ENCODE measurements at places on chromosomes 12 and 14. TPM values are rescaled to one million over a fixed set of nuclear protein-coding genes. Genes with fewer than 3 reads are reported as not detected.

GRCh38 chr12:50690925-50691324 is 73.0 kb upstream of the ATF1 start:
- DNase-seq = no peak

GRCh38 chr12:2958432-2959191 is 585 bp upstream of the TEAD4 start:
- DNase-seq = peak; percentile 78

DNA sequence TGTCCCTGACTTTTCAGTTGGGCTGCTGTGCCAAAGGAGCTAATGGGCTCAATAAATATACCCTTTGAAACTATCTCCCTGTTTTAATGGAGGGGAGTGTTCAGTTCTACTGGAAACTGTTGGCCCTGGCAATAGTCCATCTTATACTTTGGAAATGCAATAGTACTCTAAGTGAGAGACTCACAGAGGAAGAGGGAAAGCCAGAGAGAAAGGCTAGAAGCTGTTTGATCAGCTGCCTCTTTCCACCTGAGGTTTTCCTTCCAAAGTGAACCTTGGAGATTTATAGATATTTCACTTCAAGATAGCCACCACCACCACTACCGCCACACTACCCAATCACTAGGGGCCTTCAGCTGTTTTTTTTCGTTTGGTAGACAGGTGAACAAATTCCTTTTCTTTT is 93.6 kb upstream of the CCDC91 start:
- peak; percentile 13 for DNase-seq

- DNase-seq = no peak
These were observed 4.7 kb upstream of the PPP1R1A start for GRCh38 chr12:54593135-54593534.

DNA sequence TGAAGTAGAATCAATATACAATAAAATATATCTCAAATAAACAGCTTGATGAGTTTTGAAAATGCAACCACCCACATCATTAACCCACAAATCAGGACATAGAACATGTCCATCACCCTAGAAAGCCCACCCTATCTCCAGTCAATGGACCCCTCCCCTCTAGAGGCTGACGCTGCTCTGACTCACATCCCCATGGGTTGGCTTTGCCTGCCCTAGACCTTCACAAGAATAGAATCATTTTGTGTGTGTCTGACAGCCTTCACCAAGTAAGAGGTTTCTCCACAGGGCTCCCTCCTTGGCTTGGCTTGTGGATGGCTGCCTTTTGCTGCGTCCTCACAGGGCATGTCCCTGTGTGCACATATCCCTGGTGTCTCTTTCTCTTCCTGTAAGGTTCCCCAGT is 250.2 kb upstream of the RTL1 start:
- DNase-seq = no peak

GRCh38 chr12:86735851-86736250 is 479.7 kb upstream of the MGAT4C start:
- DNase-seq = no peak

DNA sequence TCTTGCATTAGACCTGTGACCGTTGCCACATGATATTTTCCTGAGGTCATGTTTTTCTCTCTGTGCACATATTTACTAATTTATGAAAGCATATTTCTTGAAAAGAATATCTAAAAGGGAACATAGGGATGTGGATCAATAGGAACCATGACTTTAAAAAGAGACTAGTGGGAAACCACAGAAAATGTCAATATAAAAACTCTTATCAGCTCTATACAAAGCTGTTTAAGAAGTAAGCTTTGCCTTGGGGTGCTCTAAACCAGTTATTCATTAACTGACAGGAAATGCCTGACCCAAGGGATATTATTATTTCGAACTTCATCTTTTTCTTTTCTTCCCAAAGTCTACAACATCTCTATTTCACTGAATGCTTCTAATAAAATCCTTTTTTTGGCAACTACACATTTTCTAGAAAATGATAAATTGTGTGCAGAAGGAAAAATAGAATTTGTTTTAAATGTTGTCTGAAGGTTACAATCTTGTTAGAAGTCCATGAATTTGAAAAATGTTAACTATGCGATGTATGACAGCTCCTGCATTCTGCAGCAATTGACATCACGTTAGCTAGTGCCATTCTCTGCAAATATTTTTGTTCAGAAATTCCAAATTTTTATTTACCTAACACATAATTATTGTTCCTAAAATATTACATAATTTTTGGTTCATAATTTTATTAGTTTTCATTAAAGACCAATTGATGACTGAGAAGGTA is 345.0 kb downstream of the SLC16A7 start:
- no peak for DNase-seq

DNA sequence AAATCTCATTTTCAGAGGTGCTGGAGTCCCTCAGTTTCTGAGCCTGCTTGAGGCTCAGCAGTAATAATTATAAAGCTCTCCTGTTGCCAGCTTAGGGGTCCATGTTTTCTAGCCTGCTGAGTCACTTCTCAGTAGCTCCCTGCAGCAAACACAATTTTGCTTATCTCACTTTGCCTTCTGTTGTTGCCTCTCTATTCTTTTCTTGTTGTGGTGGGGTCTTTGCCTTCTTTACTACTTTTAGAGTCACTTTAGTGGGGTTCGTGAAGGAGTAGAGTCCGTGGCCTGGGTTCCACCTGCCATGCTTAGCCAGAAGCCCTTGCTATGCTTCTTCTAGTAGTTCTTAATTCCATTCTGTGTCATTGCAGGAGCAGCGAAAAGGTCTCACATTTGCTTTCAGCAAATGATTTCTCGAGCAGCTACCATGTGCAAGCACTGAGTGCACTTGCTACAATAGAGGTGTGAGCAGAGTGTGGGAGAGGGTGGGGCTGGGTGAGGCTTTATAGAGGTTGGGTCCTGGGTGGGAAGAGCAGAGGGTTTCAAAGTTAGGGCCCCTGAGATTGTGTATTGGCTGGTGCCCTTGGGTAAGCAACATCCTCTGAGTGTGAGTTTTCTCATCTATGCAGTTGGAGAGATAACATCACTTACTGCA is 114.3 kb downstream of the ADCK1 start:
- no peak for DNase-seq

DNA sequence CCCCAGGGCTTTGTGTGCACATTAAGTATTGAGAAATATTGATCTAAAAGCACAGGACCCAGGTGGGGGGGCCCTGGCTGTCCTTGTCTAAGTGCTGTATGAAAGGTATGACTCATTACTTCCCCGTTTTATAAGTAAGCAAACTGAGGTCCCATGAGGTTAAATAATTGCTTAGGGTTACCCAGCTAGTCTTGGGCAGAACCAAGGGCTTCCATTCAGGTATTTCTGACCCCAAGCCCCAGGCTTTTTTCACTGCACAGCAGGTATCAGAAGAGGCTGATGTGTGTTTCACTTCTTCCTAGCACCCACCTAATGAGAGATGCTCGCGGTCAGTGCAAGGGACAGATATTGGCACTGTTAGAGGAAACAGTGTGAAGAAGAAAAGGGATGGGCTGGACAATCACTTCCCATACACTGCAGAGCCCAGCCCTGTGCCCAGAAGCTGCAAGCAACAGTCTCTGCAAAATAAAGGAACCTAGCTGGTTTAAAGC is 4.7 kb upstream of the TC2N start:
- DNase-seq = peak; percentile 88

GRCh38 chr14:104927901-104928300 is 3.2 kb downstream of the PLD4 start:
- no peak for DNase-seq

- DNase-seq = no peak
These were observed 8.5 kb downstream of the COQ6 start for GRCh38 chr14:73958591-73958990.

GRCh38 chr14:93115821-93116675 is at the start of gene ITPK1:
Gene ITPK1 (minus strand): TSS chr14:93115925. CDS start chr14:93115163, 762 bp downstream.
- DNase-seq = peak; percentile 35

DNA sequence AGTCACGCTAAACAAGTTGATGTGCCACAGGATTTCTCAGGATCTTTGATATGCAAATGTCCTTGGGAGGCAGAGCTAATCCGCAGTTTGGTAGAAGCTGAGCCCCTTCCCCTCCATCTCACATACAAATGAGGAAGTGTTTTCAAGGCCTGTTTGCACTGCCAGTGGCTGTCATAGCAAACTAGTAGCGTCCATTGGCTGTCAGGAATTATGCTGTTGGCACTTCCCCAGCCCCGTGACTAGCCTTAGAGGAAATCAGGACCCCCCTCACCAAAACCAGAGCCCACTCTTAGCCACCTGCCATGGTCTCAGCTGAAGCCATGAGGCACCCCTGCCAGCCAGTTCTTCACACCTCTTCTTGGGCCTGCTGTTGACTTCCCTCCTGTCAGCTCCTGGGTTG is 253.9 kb downstream of the CACNA1C start:
- DNase-seq = no peak

DNA sequence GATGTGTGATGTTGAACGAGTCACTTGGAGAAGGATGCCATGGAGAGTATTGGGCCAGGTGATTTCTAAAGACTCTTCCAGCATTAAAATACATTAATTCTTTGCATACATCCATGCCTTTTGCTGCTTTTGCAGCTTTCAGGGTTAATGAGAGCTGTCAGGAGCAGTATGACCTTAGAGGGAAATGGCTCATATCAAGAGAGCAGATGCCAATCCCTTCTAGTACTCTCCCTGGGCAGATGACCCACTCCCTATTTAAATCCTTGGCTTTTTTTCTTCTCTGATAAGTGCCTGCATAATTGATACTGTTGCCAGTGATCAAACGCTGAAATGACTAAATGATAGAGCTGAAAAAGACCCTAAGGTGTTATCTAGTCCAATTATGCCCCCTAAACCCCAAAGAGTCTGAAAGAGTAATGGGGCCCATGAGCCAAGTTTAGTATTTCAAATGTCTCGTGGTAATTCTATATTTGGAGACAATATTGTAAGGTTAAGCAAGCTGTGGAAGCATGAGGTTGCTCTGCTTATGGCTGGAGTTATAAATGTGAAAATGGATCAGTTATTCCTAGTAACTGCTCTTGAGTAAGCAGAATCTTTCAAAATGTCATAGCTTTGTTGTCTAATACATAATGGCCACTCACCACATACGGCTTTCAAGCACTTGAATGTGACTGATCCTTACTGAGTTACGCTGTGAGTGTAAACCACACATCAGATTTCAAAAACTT is 137.3 kb downstream of the ETV6 start:
- no peak for DNase-seq

DNA sequence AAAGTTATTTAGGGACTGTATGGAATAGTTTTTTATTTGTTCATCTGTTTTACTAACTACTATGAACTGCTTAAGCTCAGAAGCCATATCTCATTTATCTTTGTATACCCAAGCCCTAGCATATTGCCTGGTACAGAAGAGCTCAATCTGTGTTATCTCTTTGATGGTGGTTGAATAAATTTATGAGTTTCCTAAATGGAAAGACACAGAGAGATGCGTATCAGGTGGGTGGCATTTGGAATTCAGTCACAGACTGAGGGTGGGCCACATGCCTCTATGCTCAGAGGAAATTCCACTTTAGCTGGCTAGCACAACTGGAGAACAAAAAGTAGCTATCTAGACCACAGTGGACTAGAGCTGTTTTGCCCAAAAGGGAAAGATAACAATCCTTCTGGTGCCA is 145.5 kb downstream of the SLC6A15 start:
- DNase-seq = no peak

DNA sequence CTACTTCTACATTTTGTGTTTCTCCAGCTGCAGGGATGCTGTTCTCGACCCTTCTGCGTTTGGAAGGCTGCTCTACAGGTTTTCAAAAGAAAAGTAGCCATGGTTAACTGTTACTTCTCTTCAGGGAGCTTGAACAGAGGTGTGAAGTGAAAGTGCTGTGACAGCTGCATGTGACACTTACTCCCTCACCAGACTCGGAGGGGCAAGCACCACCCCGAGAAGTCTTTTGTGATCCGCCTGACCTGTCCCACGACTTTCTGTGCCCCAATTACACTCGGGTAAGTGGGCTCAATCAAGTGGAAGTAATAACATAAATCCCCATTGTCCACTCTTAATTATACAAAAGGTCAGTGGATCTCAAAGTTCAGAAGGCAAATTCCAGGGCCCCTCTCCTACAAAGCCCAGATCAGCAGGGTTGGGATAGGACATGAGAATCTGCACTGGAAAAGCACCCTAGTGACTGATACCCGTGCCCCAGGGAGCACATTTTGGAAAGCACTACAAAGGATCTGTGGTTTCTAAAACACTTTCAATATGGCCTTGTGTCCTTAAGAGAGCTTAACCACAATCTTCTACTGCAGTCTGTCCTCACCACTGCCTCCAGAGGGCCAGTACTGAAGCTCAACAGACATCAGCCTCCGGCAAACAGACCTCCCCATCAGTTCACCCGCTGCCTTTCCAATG is 11.5 kb downstream of the FICD start:
- DNase-seq = no peak

GRCh38 chr12:5511644-5512600 is 80.0 kb downstream of the NTF3 start:
- no peak for DNase-seq

GRCh38 chr12:124207617-124208016 is 87.3 kb upstream of the RFLNA start:
- DNase-seq = no peak

GRCh38 chr14:72808564-72808963 is 85.3 kb downstream of the DPF3 start:
- DNase-seq = no peak

DNA sequence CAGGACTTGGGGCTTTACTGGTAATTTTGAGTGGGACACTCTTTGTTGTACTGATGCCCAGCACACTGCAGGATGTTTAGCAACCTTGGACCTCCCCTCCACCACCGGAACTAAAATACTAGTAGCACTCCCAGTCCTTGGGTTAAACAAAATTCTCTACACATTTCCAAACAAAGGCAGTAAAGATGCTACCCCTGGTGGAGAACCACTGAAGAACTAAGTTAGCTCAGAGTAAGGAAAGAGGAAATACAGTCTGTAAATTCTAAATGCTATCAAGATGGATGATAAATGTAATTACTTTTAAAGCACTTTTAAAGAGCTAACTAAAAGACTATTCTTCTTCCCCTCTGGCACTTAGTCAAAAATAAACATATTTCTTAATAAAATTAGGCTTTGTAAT is 64.1 kb downstream of the LRP6 start:
- no peak for DNase-seq

DNA sequence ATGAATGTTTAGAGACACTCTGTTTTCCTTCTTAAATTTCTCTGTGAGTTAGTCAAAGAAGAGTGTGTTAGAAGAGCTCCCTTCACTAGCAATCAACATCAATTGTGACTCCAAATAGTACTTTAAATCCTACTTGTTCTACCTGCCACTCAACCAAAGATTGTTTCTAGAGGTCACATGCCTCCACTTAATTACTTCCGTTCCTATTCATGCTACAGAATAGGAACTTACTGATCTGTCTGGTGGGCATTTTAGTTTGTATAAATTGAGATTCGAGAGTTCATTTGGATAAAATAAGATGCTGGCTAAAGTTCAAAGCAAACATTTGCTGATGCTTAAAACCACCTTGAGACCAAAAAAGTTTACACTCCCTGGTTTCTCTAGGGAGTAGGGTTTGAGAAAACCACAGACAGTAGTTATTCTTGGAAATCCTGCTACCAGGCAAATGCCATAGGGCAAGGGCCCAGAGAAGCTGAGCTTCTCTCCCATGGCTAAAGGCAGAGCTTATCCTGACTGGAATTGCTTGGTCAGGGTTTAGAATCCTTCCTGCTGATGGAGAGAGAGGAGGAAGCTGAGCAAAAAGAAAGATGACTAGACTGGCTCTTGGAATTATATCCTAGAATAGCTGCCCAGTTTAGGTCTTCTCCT is 389.6 kb upstream of the ATP2B1 start:
- no peak for DNase-seq

The LARP4 gene
- total RNA-seq = 34.2 TPM

The MYG1 gene
- total RNA-seq = 32.5 TPM

The CD163L1 gene
- total RNA-seq = 2.0 TPM

The RNASE7 gene
- 0.23 TPM for total RNA-seq

The NGB gene
- total RNA-seq = 0.37 TPM

The KRT1 gene
- total RNA-seq = not detected

The SMCO2 gene
- 0.28 TPM for total RNA-seq

The GSG1 gene
- total RNA-seq = 1.8 TPM

The CFAP251 gene
- 2.5 TPM for total RNA-seq

The CIDEB gene
- 6.3 TPM for total RNA-seq

The ERP29 gene
- 81.9 TPM for total RNA-seq
